ENCODE measurements at places on chromosomes 1 and 21.

DNA sequence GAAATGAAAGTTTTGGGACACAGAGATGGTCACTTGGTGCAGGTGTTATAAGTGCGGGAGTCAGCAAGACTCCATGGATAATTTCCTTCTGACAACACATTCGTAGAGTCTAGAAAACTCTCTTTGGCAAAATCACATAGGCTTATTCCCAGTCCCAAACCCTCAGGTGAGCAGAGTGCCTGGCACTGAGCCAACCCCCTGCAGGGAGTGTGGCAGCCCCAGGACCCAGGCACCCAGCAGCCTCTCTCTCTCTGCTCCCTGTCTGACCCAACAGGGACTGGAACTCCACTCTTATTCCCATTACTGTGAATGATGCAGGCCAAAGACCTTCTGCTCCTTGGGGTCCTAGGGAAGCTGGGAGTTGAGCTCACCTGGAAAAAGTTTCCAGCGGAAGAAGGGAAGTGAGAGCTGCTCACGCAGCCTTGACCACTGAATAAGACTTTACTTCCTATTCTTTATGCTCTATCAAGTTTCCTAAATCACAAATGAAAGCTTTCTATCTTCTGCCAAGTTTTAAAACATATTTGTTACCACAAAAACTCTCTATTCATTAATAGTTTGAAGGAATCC lies 132.6 kb upstream of the ETV3 start:
- no peak for DNase-seq

- DNase-seq, result no peak
Measured at GRCh38 chr1:235679644-235680043, 30.1 kb upstream of the GNG4 start.

DNA sequence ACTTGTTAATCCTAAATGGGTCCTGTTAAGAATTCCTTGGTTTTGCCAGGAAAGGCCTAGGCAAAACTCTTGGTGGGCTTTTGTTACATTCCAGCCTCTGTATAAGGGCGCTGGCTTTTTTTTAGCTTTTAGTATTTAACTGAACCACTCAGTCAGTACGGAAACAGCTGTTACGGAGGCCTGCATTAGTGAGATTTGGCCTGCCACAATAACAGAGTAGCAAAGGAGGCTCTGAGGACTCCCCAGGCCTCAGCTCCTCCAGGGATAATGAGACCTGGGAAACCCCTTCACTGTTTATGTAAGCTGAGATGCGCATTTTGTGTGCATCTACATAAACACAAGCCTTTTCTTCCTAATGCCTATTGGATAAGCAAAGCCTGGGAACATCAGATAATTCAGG lies 210.2 kb downstream of the APP start:
- no peak for DNase-seq

GRCh38 chr21:36757196-36757595 lies 58.3 kb downstream of the SIM2 start:
- DNase-seq, result no peak

DNA sequence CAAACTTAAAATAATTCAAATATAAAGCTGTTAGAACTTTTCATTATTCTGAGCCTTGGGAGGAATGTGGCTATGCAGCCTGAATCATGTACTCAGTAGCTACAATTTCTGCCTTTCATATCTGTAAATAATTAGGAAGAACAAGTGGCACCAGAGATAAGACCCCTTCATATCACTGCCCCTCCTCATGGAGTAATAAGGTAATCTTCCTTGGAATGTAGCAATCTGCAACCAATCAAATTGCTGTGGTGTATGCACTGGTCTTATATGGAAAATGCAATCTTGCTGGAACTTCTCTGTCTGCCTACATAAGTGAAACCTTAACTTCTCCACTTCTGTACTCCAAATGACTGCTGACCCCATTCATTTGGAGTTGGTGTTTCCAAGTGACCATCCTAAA lies 104.4 kb upstream of the VANGL1 start:
- no peak for DNase-seq

DNA sequence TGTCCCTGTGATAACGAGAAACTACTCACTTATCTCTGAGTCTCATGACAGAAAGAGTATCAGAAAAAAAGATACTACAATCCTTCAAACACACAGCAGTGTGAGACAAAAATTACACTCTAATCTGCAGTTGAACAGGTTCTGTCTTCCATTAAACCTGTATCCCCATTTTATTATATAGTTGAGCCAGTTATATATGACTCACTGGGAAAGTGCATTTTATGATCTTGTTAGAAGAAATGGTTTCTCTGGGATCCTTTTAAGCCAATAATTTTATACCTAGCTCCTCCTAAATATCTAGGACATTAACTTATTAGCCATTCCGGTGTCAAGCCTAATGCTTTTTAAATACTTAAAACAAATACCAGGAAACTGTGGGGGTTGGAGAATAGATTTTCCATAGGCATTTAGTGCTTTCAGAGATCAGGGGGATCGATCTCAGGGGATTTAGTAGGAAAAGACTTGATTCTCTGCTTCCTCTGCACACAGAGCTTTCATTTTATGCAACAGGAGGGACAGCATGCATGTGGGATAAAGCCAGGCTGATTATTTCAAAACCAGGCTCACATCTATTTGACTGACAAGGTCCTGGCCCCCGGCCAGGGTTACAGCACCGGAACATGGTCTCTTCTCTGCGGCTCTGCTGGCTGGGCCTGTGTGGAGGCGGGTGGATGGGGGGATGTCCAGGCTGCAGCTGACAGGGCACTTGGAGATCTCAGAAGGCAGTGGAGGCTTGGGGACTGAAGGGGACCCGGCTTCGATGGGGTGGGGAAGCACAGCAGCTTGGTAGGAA lies 310.6 kb downstream of the DISC1 start:
- DNase-seq, result no peak

DNA sequence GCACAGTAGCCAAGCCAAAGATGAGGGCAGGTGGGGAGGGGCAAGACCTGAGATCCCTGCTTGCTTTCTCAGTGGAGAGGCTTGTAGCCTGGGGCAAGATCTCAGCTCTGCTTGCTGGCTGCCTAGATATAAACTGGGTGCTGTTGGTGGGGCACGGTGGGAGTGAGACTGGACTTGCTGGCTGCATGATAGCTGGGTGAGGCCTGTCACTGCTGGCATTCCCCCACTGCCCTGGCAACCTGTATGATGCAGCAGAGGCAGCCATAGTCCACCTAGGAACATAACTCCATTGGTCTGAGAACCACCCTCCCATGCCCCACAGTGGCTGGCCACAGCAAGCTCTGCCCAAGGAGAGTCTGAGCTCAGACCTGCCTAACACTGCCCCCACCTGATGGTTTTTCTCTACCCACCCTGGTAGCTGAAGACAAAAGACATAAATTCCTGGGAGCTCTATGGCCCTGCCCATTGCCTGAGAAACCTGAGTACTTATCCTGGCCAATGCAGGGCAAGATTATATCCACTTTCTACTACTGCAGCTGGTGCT lies 261.9 kb upstream of the DEPDC1 start:
- no peak for DNase-seq

DNA sequence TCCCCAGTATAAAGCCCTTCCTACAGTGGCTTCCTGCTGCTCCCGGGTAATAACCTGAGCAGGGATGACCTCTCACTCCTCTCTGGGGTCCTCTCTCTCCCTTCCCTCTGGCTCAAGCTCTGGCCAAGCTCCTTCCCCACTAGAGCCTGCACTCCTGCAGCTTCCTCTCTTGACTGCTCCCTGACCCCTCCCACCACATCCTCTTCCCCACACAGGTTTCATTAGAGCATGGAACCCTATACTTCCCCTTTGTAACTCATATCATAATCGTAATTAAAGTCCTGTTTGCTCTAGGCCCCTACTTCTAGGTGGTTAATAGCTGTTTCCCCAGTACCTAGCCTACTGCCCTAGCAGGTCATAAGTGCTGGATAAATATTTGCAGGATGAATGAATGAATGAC lies 146.2 kb downstream of the C1orf21 start:
- no peak for DNase-seq

GRCh38 chr1:15584489-15585363 lies at the start of gene AGMAT:
Gene AGMAT, minus strand, starts transcription at chr1:15585051. Its CDS starts 84 bp downstream, at chr1:15584967.
- DNase-seq, result no peak

- no peak for DNase-seq
Measured at GRCh38 chr1:230587061-230587460, 55.2 kb upstream of the COG2 start.

- no peak for DNase-seq
Measured at GRCh38 chr1:234863551-234863971, 253.6 kb upstream of the IRF2BP2 start.

DNA sequence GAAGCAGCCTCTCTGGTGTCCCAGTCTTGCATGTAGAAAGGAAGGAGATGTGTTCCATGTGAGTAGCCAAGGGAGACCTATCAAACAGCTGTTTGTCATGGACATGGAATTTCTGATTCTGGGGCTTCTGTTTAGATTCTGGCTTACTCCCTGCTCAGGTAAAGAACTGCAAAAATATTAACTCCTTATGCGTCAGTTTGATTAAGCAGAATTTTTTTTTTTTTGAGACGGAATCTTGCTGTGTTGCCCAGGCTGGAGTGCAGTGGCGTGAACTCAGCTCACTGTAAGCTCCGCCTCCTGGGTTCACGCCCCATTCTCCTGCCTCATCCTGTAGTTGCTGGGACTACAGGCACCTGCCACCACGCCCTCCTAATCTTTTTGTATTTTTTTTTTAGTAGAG lies 6.8 kb downstream of the ARV1 start:
- DNase-seq, result no peak

DNA sequence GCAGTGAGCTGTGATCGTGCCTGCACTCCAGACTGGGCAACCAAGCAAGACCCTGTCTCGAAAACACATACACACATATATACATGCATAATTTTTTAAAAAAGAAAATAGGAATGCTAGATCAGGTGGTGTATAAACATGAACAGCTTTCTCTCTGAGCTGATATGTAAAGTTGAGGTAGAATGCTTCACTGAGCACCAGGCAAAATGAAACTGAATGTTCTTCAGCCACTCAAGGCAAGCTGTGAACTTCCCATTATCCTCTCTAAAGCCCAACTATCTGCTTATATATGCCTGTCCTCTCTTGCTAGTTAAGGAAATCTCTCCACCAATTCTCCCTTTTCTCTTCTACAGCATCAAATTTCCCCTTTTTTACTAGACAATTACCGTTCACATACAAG lies 93.0 kb downstream of the NUF2 start:
- DNase-seq, result no peak
